Osteocyte (in vitro differentiated cells): ENCODE measurements at places on chromosomes 5 and 9. TPM values are rescaled to one million over a fixed set of nuclear protein-coding genes. Genes with fewer than 3 reads are reported as not detected.

DNA sequence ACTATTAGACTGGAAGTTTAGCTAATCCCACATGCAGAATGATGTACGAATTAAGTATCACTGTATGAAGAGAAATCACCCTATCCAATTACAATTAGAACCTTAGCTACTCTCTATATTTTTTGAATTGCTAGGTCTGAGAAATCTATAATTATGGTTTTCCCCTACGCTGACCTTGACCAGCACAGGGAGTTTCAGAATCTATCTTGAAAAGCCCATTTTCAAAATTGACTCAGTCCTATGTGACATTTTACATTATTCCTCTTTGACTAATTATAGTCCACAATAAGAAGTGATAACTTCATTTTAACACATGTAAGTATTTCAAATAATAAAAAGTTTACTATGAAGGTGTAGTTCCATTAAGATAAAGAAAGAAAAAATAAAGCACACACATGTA is 21.5 kb downstream of the NUDT12 start:
- DNase-seq: no peak

GRCh38 chr5:125750147-125750860 is 672.9 kb upstream of the GRAMD2B start:
- DNase-seq: no peak

The EFCAB9 gene
- not detected in 2 replicates for total RNA-seq

DNA sequence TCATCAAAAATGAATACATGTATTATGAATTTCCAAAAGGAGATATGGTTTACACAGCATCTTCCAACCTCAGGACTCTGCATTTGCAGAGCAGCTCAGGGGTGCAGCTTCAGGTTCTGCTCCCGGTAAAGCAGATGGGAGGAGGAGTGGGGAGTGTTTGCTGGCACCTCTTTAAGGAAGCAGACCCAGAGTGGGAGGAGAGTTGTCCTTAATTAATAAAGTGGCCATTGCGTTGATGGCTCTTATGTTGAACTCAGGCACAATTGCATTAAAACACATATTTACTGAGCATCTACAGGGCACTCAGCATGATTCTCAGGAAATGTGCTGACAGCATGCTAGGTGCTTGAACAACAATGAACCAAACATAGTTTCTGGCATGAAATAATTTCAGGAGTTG is 121.0 kb downstream of the PDZD2 start:
- no peak for DNase-seq

GRCh38 chr5:55483885-55484284 is 50.9 kb downstream of the PLPP1 start:
- no peak for DNase-seq

DNA sequence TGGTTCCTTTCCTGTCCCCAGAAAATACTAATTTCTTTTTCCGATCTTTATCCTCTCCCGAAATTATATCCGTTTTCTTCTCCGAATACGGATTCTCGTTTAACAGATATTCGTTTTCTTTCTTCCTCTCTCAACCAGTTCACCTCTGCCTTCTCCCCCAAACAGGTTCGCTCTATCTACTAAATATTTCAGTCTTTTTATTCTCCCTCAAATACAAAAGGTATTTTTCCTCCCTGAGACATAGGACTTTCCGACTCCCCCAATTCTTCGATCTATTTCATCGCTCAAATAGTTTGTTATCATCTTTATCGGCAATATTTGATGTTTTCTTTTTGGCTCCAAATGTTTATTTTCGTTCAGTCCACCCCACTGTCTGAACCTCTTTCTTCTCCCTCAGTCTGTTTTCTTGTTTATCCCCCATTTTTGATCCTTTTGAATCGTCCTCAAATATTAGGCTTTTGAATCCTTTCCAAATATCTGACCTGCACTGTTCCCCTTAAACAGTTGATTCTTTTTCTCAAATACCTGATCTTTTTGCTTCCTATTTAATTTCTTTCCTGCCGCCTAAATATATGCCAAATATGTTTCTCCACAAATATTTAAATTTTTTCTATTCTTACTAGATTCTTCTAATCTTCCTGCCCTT is 4.4 kb downstream of the PITX1 start:
- DNase-seq: no peak

The GRPEL2 gene
- total RNA-seq: 25.2 and 25.6 TPM in 2 replicates
